ENCODE measurements at places on chromosomes 5 and 9.

DNA sequence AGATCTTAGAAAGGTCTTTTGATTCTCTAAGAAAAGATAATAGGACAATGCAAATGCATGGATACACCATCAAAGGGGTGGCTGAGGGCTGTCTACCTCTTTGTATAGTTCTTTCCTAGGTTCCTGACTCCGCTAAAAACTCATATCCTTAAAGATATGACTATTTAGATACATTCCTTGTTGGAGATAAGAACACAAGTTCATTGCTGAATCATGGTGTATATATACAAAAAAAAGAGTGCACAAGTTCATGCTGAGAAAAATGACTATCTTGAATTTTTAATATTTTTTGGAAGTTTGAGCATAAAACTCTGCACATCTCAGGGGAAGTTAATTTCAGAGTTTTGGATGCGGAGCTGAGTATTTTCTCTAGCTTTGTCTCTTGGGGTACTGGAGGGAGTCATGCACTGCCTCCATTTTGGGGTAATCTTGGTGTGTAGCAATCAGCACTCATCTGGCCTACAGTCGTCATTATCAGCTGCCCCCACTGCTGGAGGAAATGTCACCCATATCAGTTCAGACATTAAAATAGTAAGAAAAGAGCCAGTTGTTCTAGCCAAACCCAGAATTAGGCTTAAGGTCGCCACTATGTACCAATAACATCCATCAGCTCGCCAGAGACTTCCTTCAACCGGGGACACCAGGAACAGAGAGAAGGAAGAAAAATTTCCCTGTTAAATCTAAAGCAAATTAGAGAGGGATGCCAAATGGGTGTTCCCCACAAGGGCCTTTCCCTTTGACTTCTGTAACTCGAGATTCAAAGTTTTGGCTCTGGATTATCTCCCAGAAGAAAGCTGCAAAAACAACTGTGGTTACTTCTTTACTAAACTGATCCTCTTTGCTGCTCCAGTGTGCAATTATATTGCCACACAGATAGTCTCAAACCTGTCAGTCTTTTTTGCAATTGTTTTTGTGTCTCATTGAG, 49.0 kb downstream of the PTTG1 start:
- no peak for DNase-seq

GRCh38 chr5:150242251-150242894, 47.2 kb downstream of the CAMK2A start:
- no peak for DNase-seq

GRCh38 chr5:159825551-159826051, 90.7 kb upstream of the ADRA1B start:
- no peak for DNase-seq

DNA sequence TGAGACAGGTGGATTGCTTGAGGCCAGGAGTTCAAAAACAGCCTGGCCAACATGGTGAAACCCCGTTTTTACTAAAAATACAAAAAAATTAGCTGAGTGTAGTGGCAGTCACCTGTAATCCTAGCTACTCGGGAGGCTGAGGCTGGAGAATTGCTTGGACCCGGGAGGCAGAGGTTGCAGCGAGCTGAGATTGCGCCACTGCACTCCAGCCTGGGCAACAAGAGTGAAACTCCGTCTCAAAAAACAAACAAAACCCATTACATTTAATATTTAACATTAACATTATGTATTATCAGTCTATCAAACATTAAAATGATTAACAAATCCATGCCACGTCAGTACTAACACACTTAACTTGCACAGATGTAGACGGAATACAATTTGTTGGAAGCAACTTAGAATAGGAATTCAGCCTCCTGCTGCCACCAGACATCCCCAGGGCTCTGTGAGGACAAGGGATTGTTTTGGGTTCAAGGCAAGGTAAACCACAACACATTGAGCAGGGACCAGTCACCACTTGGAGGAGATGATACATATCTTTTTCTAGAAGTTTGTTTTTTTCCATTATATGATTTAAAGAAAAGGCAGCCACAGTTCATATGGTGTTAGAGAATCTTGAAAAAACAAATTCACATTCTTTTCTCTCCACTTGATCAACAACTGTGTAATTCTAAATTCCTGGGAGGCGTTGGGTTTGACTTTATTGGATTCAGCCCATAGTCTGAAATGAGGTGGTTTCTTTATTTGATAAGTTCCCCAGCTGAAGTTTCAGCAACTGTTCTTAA, 104.1 kb upstream of the BASP1 start:
- DNase-seq = no peak

DNA sequence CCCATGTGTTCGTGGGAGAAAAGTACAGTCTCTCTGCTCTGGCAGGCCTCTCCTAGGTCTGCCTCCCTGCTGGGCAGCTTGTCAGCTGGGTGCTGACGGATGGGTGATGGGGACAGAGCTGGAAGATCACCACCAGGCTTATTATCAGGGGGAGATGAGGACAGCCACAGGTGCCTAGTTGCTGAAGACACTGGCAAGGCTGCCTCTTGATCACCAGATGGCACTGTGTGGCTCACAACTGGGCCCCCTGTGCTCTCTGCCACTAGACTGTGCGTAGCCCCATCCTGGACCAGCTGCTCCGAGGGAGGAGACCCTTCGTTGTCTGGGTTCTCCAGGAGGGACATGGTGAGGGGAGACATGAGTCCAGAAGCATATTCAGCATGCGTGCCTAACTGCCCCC, 73.0 kb downstream of the KIF24 start:
- no peak for DNase-seq

DNA sequence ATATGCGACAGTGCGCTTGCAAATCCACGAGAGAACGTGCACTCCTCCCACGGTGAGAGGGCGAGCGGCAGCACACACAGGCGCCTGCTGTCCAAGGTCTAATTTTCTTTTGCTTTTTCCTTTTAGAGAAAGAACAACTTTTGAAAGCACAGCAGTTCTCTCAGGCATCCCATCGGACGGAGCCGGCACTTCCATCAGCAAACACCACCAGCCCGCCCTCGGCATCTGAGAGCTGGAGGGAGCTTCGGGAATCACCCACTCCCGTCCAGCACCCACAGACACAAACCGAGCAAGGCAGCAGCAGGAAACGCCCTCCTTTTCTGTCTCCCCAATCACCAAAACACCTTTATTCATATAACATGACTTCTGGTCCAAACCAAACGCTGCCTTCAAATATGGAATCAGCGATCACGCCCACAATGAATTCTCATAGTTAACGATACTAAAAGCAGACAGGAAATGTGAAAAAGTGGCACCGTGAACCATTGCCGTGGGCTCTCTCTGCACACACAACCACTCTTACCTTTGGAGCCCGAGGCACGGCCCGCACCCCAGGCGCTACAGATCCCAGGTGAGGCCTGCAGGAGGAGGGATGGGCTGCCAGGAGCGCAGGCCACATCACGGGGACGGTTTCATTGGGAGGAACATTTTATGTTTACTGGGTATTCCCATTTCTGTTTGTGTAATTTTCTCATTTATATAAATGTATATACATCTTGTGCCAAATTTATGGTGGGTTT, 14.2 kb downstream of the LPCAT1 start:
- DNase-seq = no peak

GRCh38 chr9:447230-448025, 232.8 kb downstream of the DOCK8 start:
- peak; percentile 27 for DNase-seq

- peak; percentile 36 for DNase-seq
These were observed 3.0 kb downstream of the N4BP3 start for GRCh38 chr5:178116143-178116885.

DNA sequence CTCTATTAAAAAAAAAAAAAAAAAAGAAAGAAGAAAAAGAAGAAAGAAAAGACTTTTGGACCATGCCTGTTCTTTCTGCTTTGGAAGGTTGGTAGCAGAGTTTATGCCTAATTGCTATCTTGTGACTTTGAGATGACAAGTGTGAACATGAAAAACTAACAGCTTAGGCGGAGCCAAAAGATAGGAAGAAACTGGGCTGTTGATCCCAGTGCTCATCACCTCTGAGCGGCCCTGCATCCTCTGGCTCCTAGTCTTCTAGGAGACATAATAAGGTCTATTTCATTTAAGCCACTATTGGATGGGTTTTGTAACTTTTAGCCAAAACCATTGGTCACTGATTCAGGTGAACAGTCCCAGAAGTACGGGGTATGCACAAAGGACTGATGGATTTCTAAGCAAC, 34.4 kb upstream of the ATP6V1G1 start:
- no peak for DNase-seq

- DNase-seq = no peak
These were observed 15.5 kb downstream of the DAPK1 start for GRCh38 chr9:87513161-87513560.

DNA sequence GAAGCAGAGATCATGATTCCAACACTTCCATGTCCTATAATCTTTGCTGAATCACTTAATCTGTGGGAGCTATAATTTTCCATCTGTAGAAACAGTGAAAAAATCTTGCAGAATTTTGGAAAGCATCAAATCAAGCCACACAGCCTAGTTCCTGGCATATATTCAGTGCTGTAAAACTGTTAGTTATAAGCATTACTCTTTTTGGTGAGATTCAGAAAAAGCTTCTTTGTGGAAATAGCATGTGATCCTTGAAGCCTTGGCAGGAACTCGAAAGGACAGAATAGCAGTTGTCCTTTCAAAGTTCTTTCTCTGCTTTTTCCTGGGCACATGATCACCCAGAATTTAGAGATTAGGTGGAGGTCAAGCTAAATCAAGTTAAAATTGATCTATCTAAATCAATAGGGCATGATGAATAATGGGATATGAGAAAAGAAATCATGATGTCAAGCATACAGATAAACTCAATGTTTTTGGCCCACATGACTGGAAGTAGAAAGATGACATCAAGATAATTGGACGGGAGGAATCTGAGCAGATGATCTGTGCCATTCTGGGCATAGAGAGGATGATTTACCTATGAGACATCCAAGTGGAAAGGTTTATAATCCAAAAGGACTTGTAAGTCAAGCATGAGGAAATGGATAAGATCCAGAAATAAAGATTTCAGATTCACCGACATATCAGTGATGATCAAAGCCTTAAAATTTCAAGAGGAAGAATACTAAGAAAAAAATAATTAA, 73.1 kb downstream of the TMEM232 start:
- DNase-seq = no peak

DNA sequence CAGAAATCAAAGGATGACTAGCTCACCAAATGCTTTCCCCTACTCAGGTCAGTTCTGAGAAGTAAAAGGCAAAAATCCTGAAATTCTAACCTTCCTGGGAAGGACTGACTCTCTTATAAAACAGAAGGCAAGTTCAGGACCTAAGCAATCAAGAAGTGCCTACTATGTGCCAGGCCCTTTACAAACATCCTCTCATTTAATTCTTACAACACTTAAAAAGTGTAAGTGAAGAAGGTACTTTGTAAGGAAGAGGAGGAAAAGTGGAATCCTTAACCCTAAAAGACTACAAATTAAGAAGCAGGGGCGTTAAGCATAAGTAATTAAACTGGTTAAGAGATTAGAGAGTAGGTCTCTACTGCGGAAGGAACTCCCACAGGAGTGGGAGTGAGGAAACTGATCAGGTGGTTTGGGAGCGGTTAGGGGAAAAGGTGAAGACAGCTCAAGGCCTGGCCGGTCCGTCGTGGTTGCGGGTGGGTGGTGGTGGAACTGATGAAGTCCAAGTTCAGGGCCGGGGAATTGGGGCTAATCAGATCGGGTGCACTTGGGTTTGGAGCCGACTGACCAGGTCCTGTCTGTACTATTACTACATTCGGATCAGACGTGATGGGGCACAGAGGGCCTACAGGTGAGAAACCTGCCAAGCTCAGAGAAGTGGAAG, 839 bp downstream of the MED27 start:
- no peak for DNase-seq

- no peak for DNase-seq
These were observed 71.9 kb downstream of the ITGA1 start for GRCh38 chr5:52859628-52860027.

- no peak for DNase-seq
These were observed 57.3 kb upstream of the C6 start for GRCh38 chr5:41270423-41271251.

DNA sequence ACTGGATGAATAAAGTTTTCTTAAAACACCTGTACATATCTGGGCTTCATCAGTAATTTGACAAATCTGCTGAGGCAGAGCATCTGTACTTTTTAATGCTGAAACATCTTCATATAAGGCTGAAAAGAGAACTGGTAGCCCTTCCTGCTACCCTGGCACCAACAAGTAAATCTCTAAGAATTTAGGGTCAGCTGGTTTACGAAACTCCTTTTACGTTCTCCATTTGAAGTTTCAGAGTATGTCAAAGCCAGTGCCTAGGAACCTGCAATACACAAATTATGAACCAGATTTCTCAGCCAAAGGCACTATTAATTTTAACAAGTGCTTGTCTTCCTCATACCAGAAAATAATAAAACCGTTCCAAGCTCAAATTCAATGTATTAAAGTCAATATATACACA, 3.8 kb downstream of the ZFAND5 start:
- no peak for DNase-seq

DNA sequence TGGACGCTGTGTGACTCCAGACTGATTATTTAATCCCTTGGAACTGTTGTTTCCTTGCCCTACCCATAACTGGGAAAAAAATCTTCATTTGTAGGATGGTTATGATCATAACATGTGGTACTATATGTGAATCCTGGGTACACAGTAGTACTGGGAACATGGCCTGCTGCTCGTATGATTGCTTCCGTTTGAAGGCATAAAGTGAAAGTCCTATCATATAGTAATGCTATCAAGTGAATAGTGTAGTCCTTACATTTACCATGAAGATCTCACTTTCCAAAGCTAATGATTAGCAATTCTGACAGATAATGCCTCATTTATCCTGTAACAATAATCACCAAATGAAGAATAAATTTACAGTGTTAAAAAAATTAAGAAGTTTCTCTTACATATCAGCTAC, 53.2 kb downstream of the MEF2C start:
- DNase-seq = no peak

DNA sequence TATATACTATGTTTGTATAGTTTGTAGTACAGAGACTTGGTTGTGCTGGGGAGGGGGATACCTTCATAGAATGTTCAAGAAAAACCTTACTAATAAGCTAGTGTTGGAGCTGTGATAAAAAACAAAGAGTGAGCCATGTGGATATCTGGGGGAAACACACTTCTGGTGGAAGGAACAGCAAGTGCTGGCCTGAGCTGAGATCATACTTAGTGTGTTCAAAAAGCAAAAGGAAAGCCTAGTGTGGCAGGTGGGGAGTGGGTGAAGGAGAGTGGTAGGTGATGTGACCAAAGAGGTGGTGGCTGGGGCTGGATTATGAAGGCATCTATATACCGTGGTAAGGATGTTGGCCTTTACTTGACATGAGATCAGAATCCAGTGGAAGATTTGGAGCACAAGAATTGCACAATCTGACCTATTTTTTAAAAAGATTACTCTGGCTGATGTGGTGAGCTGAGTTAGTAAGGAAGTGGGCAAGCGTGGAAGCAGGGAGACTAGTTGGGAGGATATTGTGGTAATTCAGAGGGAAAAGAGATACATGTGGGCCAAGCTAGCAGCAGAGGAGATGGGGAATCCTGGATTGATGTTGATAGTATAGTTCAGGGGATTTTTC, 26.6 kb downstream of the PALM2AKAP2 start:
- no peak for DNase-seq

DNA sequence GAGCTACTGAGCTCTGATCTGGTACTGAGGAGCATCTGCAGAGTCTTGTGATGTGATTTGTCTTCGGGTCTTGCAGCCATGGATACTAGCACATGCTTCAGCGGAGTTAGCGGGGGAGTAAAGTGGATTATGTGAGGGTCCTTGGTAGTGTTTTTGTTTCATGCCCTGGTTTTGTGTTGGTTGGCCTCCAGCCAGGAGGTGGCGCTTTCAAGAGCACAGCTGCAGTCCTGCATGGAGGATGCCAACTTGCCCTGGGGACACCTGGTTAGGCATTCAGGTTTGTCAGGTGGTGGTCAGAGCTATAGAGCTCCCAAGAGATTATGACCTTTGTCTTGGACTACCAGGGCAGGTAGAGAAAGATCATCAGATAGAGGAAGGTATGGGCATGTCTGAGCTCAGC, 185.8 kb upstream of the CDH6 start:
- DNase-seq = no peak
